EL (cell line): ENCODE measurements at places on chromosomes 13 and 19.
A peak's percentile ranks its signal among the peaks of the same experiment; 100 is the strongest.

DNA sequence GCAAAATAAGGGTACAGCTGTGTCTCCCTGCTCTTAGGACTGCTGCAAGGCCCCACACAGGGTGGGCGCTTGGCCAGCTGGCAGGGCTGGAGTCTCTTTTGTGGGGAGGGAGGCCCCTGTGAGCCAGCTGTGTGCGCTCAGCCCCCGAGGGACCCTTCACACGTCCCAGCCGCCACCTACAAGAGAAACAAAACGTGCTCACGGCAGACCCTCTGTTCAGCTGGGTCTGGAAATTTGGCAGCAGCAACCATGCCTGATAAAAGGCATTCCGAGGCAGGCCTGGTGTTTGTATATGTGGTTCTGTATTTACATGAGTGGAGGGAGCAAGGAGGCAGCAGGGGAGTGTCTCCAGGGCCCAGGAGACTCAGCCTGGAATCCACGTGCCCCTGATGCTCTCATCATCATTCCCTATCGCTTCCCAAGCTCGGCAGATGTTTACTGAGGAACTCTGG, 49.7 kb downstream of the CRTC1 start:
- no peak for DNase-seq

DNA sequence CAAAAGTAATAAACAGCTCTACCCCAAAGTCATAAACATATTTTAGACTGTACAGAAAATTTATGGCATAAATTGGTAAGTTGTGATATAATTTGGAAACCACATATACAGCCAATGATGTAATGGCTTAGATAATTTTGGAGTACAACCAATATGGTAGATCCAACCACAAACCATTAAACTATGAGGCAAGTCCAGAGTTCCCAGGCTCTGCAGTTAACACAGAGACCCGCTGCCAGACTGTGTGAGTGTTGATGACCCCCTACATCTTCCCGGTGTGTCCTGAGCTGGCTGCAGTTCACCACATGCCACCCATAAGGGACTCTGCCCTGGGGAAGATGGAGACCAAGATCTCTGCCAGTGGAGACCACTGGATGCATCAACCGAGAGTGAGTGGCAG, 9.9 kb upstream of the SERPINE3 start:
- no peak for DNase-seq

GRCh38 chr19:1170938-1171754, 2.9 kb downstream of the SBNO2 start:
- DNase-seq: no peak

DNA sequence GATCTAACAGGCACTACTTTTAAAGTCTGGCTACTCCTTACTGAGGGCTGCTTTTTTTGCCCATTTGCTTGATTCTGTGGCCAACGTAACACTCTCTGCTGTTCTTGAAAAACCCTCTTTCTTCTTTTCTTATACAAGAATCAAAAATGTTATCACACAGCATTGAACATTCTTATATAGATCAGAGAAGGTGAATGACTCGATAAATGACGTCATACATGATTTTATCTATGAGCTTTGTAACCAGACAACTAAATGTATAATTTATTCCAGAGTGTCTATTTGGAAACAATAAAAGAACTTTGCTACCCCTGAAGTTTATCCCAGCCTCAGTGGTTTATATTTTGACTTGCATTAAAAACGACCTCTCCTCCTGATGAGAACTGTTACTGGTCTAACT, 12.4 kb downstream of the RFX2 start:
- no peak for DNase-seq

- no peak for DNase-seq
Measured at GRCh38 chr19:46350758-46351159, 3.9 kb downstream of the PPP5C start.

- peak; percentile 84 for DNase-seq
Measured at GRCh38 chr19:17289489-17289888, 7.8 kb downstream of the ANKLE1 start.

DNA sequence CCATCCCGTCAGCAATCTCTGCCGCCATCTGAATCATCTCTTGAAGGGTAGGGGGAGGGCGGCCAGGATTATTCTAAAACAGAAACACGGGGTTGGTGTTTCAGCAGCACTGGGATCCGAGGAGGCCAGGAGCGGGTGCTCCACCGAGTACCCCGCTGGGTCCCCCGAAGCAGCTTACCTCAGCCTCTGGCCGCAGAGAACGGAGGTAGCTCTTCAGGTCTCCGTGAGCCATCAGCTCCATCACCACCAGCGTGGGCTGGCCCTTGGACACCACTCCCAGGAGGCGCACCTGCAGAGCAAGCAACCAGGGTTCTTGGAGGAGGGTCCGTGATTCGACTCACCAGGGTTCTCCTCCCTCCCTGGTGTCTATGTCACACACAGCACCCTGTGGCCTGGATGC, 53.2 kb downstream of the ZNF557 start:
- no peak for DNase-seq

DNA sequence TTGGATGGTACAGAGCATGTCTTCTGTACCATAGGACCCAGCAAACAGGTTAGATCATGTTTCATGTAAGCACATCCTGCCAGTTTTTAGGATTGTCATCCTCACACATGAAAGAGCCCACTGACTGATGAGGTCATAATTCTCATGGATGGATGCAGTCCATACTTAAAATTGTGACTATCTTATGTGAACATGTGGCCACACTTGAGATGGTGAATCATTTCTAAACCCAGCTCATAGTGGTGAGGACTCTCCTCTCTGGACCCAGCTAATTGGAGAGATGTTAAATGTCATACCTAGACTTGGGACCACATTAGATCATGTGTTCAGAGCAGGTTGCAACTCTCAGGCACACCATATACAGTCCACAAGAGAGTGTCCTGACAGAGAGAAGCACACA, 24.8 kb upstream of the ZNF254 start:
- peak; percentile 18 for DNase-seq

DNA sequence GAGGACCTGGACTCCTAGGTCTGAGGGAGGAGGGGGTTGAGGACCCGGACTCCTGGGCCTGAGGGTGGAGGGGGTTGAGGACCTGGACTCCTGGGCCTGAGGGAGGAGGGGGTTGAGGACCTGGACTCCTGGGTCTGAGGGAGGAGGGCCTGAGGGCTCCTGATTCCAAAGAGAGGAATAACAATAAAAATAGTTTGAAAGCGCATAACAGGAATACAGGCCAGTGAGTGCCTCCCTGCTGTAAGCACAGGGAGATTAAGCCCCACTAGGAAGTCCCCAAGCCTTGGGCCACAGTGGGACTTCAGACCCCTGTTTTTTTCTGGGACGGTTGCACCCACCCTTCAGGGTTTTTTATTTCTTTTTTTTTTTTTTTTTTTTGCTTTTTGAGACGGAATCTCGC, 1.2 kb upstream of the SBK2 start:
- DNase-seq: peak; percentile 18

- DNase-seq: no peak
Measured at GRCh38 chr13:113288880-113289279, 8.2 kb upstream of the LAMP1 start.

DNA sequence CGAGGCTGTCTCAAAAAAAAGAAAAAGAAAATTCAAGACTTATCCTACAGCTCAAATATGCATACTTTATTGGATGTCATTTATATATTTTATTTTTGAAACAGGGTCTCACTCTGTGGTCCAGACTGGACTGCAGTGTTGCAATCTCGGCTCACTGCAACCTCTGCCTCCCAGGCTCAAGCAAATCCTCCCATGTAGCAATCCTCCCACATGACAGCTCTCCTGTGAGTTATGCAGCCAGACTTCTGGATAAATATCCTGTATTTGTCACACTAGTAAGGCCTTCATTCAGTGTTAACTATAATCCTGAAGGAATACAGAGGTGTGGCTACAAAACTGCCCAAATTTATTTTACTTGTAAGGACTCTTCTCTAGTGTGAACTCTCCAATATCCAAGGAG, 7.2 kb downstream of the ZNF552 start:
- DNase-seq: no peak

GRCh38 chr13:51549050-51549449, 35.2 kb upstream of the WDFY2 start:
- DNase-seq: no peak

DNA sequence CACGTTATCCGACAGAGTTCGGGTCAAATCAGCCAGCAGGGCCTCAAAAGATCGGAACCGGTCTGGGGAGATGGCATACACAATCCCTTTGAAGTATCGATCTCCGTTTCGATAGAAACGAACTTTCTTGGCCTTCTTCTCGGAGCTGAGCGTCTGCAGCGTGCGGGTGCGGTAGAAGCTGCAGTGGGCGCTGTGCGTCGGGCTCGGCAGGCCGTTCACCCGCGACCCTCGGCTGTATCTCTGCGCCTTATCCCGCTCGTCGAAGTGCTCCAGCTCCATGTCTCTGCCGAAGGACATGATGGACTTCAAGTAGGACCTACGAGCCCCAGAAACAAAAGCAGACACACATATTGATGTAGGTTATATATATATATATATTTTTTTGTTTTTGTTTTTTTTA, 5.3 kb downstream of the DCLK1 start:
- no peak for DNase-seq

- DNase-seq: no peak
Measured at GRCh38 chr13:86581706-86582105, 782.5 kb upstream of the SLITRK6 start.

DNA sequence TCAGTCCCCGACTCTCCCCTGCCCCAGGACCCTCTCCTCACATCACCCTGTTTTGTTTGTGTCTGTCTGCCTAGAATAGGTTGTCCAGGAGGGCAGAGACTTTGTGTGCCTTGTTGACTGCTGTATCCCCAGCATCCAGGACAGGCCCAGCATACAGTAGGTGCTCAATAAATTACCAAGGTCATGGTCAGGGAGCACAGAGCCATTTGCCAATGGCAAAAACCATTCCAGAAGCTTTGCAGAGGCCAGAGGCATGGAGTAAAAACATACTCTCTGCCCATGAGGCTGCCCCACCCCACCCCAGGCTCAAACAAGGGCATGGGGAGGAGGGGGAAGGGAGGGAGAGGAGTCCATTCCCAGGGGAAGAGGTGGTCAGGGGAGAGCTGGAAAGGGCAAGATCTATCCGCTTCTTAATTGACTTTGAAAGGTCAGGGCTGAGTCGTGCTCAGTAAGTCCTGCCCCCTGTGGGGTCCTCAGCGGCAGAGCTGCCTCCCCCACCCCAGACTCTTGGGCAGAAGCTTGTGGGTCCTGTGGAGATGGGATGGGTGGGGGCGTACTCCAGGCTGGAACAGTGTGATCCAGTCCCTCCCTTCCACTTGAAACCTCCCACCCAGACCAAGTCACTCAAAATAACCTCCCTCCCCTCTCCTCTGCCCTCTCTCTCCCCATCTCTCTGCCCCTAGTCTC, 4.4 kb downstream of the GPR4 start:
- DNase-seq: no peak

DNA sequence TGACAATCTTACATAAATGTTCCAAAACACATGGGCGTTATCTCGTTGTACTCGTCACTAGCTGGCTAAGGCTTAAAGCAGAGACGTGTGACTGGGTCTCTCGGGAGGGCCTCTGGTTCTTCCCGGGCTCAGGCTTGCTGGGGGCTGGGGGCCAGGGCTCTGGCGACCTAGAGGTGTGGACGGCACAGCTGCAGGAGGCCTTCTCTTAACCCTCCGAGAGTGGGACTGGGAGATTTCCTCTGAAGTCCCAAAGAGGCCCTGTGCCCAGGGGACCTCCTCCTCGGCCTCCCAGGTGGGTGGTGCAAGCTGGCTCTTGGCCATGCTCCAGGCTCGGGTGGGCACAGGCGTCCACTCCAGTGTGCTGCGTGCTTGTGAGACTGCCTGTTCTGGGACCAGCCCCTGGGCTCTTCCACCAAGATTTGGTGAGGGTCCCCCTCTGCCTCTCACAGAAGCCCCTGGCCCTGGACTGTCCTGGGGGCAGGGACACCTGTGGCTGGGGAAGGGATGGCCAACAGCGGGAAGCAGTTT, 2.2 kb downstream of the CAPS start:
- no peak for DNase-seq

DNA sequence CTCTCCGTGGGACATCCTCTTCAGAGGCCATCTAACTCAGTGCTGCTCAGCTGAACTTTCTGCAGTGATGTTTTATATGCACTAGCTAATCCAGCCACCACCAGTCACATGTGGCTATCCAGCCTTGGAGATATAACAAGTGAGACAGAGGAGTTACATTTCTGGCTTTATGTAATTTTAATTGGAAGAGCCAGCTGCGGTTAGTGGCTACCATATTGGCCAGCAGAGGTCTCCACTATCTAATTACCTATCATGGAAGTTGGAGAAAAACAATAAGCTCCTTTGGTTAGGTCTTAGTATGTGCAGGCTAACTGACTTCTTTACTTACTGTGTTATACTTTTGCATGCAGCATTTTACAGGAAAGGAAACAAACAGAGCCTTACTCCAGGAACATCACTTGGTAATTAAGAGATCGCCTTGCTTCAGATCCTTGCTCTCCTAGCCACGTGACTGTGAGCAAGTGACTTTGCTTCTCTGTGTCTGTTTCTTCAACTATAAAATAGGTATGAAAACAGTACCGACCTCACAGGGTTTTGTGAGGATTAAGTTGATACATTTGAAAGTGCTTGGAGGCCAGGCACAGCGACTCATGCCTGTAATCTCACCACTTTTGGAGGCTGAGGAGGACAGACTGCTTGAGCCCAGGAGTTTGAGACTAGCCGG, 1.6 kb upstream of the KLK10 start:
- peak; percentile 46 for DNase-seq

- DNase-seq: peak; percentile 21
Measured at GRCh38 chr13:111281751-111282311, 38.6 kb upstream of the TEX29 start.

DNA sequence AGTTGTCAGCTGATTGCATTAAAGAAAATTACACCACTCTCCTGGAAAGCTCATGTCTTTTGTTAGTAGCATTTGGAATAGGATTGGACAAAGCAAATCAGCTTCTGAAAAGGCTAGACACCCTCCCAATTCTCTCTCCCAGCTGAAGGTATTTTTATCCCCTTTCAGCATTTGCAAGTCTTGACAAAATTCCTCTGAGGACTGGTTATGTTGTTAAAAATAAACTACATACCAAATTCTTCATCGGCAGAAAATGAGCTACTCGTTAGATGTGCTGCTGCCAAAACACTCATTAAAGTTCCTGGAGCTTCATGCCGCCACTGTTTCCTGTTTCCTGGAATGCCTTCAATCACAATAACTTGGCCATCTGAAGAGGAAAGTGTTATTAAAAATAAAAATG, 37.1 kb downstream of the UTP14C start:
- no peak for DNase-seq

DNA sequence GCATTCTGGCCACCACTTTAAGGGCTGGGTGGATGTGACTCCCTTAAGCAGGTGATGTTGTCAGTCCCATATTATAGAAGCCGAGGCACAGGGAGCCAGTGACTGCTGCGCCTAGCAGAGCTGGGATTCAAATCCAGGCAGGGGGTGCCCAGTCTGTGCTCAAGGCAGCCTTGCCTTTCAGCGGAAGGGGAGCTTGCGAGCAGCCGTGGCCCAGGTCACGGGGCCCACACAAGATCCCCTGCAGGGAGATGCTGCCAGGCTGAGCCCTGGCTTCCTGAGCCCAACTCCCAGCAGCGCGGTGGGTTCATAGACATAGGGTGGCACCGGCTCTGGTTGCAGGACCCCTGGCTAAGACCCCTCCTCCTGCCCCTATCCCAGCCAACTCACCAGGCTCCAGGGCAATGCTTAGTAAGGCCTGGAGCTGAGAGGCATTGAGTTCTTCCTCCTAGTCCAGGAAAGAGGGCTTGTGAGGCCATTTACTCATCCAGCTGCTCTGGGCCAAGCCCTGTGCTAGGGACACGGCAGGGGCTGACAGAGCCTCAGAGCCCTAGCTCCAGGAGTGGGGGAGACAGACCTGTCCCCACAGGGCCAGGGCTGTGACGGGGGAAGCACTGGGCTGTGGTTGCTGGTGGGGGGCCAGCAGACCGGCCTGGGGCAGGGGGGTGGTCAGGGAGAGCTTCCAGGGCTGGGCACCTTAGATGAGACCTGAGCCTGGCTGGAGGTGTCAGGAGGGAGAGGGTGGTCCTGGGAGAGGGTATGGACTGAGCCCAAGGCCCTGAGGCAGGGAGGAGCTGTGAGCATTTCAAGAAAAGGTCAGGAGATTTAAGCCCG, 9.6 kb downstream of the CAPN12 start:
- peak; percentile 40 for DNase-seq
